ENCODE measurements at places on chromosomes 13 and 19. TPM values are rescaled to one million over a fixed set of nuclear protein-coding genes. Genes with fewer than 3 reads are reported as not detected.

CACTIN gene
- 20.5 TPM for polyA plus RNA-seq

RSPH6A gene
- 0.05 TPM for polyA plus RNA-seq

ATF5 gene
- 39.4 TPM for polyA plus RNA-seq

ZNF844 gene
- 1.3 TPM for polyA plus RNA-seq

FREM2 gene
- polyA plus RNA-seq, result 0.40 TPM

CNN1 gene
- 11.0 TPM for polyA plus RNA-seq

CLDN10 gene
- 0.14 TPM for polyA plus RNA-seq

KLF5 gene
- polyA plus RNA-seq, result 8.3 TPM

RASAL3 gene
- 0.21 TPM for polyA plus RNA-seq

EDDM13 gene
- polyA plus RNA-seq, result not detected

PEAK3 gene
- polyA plus RNA-seq, result 0.08 TPM
